ENCODE measurements at places on chromosomes 5 and 9.

DNA sequence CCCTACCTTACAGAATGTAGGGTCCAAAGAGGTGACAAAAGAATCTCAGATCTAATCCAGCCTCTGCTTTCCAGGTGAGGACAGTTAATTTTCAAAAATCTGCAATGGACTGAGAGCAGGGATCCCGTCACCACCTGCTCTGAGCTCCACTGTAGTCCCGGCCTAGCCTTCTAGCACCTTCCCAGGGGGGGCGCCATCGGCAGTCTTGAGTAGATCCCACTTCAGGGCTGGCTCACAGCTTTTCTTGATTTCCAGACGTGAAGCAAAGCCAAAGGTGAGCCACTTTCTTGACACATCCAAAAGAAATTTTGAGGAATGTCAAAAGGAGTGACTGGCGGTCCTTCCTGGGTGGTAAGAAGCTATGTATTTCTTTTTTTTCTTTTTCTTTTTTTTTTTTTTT, 114.1 kb downstream of the SYK start:
- DNase-seq, result peak; percentile 31

DNA sequence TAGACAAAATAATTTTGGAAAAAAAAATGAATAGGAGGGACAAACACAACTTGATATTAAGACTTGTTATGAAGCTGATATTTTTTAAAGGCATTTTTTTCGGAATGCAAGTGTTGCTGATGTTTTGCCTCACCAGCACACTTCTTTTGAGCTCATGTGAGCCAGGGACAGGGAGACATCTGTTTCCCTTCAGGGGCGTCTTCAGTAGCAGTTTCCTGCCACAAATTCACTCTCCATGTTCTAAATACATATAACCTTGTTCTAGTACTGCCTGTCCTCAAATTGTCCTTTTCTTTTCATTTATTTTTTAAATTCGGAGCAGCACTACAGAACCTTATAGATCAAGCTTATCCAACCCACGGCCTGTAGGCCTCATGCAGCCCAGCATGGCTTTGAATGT, 316.0 kb upstream of the PAPPA start:
- DNase-seq, result no peak

DNA sequence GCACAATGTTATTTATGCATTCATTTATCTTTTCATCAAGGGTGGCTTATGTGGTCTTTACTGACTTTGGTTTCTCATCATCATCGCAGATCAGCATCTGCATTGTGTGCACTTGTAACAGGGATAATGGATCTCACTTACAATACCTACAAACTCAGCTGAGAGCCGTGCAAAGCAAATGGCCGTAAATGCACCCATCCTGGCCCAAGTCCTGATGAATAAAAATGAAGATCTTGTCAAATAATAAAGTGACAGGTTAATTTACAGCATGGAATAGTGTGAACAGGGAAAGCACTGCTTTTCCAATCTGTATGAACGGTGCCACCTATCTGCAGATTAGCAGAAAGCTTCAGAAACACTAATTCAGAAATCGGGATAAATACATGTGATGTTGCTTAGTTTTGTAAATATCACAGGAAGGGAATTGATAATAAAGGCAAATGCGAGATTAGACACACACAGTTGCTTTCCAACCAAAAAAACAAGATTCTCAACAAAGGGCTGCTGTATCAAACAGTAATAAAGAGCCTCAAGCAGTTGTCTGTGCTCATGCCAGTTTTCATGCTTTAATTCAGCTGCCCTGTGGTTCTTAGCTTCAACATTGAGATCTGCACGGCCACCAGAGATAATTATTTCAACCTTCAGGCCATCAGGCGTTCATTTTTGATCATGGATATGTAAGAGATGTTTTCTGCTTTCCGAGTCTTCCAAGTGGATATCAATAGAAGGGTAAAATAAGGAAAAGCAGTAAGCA, 153.4 kb upstream of the POU5F2 start:
- DNase-seq, result no peak

DNA sequence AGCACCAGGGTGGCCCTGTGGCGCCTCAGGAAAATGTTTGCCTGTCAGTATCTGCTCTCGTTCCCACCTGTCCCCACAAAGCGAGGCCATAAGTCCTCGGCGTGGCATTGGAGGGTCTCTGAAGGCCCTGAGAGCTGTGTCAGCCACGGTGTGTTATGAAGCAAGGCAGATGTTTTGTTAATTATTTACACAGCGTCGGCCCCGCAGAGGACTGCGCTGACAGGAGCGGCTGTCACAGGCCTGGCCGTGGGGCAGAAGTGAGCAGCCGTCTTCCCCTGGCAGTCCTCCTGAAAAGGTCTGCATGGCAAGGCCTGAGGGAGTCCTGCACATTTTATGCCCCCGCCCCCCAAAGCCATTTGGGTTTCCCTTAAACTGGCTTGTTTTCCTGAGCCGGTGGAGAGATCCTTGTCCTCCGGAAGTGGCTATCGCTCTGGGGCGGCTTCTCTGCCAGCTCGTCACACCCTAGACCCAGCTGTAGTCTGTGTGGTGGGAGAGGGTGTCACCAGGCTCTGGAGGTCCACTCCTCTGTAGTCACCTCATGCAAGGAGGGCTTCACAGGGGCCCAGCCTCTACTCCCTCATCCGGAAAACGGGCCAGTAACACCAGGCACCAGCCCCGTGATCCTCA, 6.2 kb downstream of the NEK6 start:
- DNase-seq, result no peak

GRCh38 chr5:156254196-156254595, 72.8 kb upstream of the SGCD start:
- DNase-seq, result no peak

Measured in stimulated activated CD4-positive, alpha-beta T cell treated with anti-CD3 and anti-CD28 coated beads, Interleukin-12 subunit alpha, Interleukin-12 subunit beta, amount 100 ng/mL, for 4 hours (primary cell).